ENCODE measurements at places on chromosomes 12 and 14.
A peak's percentile ranks its signal among the peaks of the same experiment; 100 is the strongest.

DNA sequence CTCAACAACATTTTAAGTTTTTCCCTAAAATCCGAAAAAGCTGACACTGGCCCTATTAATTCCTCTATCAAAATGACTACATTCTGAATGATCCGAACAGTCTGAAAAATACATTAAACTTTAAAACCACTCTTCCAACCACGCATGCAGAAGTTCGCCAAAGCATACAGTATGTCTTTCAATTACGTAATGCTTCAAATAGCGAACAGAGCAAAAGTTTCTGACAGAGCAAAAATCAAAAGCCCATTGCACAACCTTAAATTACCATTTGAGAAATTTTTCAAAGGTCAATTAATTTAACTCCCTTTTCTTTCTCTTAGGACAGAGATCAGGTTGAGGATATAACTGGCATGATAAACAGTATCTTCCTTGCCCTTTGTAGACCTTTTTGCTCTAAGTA, 33.2 kb downstream of the LRIG3 start:
- no peak for DNase-seq

DNA sequence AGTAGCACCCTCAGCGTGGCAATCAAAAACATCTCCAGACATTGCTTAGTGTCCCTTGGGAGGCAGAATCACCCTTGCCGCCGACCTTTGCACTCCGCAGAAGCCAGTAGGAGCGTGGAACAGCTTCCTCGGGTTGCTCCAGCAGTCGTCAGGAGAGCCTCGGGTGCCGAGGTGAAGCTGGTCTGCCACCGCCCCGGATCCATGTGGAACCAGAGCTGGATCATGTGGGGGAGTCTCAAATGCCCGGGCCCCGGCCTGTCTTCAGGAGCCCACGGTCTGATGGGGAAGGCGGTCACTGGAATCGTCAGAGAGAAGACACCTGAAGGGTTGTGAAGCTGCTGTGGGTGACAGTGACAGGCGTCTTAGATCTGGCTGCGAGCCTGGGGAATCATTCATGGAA, 14.3 kb downstream of the MVK start:
- no peak for DNase-seq

GRCh38 chr12:90484094-90484493, 470.9 kb downstream of the CCER1 start:
- no peak for DNase-seq

DNA sequence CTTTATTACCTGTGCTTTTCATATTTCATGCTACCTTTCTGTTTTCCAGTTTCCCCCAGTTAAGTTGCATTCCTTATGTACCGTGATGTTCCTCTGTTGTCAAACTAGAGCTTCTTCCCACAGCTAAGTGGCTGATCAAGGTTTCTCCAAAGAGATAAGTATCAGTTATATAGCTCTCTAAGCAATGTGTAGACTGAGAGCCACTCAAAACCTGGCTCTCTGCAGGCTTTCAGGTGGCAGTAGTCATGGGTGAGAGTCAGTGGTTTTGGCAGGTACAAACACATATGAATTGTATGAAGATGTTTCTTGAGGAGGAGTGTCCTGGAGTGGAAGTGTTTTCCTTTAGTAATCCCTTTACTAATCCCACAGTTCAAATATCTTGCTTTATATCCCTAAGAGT, 28.4 kb downstream of the TXNRD1 start:
- DNase-seq, result no peak

GRCh38 chr14:35858521-35859209, 32.5 kb downstream of the BRMS1L start:
- no peak for DNase-seq

DNA sequence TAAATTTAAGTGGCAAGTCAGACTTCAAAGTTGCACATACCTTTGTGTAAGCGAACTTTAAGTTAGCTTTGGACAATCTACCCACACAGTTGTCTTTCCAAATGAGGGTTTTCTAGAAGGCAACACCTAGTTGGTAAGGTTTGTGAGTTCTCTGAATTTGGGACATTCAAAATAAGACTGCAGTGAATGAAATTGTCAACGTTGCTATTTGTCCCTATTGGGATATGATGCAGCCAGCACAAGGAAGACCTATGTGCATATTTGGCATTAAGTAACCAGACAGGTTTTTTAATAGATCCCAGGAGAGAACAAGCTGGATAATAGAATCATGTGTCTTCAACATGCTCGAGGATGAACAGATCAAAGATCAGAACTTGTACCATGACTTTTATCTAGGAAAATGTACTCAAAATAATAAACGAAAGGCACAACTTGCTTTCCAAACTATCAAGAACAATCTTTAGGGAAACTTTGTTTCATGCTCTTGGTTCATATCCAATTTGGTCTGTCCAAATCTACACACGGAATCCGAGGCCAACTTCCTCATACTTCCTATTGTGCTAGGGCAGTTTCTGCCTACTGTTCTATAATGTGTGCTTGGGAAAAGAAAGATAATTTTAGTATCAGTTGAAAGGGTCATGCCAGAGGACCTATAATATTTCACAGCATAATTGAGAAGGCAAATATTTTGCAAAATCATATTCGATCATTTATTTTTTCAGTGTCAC, 284.2 kb upstream of the SOX5 start:
- DNase-seq, result no peak

- no peak for DNase-seq
Measured at GRCh38 chr12:15757553-15758255, 31.5 kb downstream of the EPS8 start.

DNA sequence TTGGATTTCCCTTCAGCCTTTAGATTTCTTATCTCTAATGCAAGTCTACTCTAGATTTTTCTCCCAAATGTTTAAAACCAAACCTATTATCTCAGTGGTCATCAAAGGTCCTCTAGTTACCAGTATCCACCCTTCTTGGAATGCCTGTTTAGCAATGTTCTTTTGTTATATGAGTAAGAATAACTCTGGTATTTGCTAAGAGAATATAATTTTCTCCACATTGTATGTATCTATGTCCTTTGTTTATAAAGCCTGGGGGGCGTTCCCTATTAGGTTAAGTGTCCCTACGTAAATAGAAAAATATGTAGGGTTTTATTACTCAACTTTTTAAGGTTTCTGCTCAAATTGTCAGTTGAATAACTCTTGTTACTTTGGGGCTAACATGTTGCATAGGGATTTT, 27.3 kb downstream of the PPM1A start:
- no peak for DNase-seq

GRCh38 chr14:53751650-53752049, 205.0 kb downstream of the BMP4 start:
- DNase-seq, result no peak

DNA sequence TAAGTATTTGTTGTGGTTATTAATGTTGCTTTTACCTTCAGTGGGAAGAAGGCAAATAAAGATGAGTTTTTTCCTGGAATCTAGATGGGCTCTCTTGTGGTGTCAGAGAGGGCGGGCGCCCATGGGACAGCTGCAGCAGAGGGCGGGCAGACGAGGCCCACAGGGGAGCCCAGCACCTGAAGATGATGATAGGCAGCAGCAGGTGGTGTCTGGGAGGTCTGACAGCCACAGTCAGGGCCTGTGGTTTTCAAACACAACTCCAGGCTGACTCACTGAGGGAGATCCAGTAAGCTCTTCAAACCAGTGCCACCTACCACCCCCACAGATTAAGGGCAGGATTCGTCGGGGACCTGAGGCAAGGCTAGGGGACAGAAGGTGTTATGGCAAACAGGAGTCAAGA, 42.8 kb downstream of the NKX2-1 start:
- DNase-seq, result no peak

GRCh38 chr12:103877934-103878510, 37.0 kb upstream of the NT5DC3 start:
- no peak for DNase-seq

DNA sequence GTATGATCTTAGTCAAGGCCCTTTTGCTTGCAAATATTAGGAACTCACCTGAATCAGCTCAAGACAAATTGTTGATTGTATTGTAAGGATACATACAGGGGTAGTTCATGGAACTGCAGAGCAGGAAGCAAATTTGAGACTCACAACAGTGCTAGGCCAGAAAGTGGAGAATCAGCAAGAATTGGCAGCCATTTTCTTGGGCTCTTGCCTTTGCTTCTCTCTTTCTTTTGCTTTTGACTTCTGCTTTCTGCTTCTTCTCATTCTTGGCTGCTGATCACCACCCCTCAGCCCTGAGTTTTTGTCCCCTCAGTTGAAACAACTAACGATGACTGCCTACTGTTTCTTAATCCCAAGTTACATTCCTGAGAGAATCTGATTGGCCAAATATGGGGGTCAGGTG, 34.8 kb downstream of the KCNK13 start:
- DNase-seq, result no peak

GRCh38 chr14:92657457-92658142, 90.8 kb downstream of the LGMN start:
- no peak for DNase-seq

- DNase-seq, result no peak
Measured at GRCh38 chr14:21308132-21308478, 28.2 kb downstream of the RPGRIP1 start.

DNA sequence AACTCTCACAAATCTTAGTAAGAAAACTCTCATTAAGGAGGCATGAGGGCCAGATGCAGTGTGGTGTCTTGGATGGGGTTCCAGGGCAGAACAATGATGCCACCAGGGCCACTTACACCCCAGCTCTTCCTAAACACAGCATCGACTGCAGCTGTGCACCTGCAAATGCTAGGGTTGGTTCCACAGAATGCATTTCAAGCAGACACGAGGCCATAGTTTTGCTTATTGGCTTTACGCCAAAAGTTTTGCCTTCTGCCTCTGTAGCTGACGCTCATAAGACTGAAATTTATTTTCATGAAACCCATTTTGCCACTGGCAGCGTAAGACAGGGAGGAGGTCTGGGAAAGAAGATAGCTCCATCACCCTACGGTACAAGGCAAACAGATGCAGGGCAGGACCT, 179.0 kb downstream of the RIMBP2 start:
- DNase-seq, result no peak

DNA sequence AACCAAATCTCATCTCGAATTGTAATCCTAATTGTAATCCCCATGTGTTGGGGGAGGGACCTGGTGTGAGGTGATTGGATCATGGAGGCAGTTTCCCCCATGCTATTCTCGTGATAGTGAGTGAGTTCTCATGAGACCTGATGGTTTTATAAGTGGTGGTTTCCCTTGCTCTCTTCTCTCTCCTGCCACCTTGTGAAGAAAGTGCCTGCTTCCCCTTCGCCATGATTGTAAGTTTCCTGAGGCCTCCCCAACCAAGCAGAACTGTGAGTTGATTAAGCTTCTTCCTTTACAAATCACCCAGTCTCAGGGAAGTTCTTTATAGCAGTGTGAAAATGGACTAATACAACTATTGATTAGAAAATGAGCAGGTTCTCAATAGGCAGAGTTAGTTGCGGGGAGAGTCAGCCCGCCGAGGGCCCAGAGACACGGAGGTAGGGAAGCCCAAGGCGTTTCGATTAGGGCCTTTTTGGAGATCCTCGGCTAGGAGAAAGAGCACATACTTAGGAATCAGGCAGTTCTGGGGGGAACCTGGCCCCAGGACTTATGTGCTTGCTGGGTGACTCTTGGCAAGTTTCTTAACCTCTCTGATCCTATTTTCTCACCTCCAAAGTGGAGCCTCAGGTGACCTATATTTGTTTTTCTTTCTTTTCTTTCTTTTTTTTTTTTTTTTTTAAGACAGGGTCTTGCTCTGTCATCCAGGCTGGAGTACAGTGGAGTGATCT, 65.7 kb downstream of the MVK start:
- no peak for DNase-seq

GRCh38 chr14:91078095-91078737, 17.8 kb upstream of the RPS6KA5 start:
- no peak for DNase-seq

DNA sequence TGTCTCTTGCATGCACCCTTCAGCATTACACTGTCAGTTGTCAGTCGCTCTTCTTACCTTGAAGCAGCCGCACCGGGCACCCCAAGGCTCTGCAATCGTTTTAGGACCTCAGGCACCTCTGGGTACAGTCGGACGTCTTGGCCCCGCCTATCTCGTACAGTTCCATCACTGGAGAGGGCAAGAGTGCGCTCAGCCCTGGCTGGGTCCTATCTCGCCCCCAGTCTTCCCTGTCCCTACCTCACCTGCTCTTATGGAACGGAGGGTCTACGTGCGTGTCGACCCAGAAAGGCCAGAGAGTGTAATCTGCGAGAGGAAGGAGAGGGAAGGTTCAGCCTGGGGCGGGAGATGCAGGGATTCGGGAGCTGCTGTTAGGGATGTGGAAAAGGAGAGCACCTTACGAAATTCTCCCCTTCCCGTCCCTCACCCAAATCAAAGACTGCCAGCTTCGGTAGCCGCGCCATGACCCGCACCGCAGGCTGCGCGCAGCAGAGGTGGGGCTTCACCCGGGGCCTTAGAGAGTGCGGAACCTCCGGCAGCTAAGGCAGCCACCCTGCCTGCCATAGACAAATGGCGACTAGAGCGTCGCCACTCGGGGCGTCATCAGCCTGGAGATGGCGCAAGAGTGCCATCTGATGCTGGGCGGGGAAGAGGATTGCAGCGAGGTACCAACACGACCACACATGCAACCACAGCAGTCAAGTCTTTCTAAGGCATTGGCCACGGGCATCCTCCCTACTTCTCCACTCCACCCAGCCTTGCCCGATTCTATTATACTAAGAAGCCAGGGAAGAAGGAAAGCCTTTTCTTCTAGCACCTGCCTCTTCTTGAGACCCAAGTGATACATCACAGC, at the start of gene MDP1:
MDP1 (minus strand) TSS at position 572 of the 850 bp plus-strand sequence; CDS start at position 461, 111 bp downstream.
- peak; percentile 79 for DNase-seq

GRCh38 chr14:71300566-71301330, 393.5 kb downstream of the PCNX1 start:
- no peak for DNase-seq

- DNase-seq, result no peak
Measured at GRCh38 chr12:128977441-128977840, 124.2 kb downstream of the GLT1D1 start.

GRCh38 chr14:96958057-96958456, 160.9 kb downstream of the VRK1 start:
- no peak for DNase-seq

GRCh38 chr14:34098045-34098984, 147.4 kb upstream of the EGLN3 start:
- DNase-seq, result peak; percentile 91

Measured in posterior cingulate gyrus (tissue), 11 donors.